ENCODE measurements at places on chromosomes 13 and 19.

- DNase-seq: no peak
These were observed 6.7 kb upstream of the SHC2 start for GRCh38 chr19:467554-467953.

DNA sequence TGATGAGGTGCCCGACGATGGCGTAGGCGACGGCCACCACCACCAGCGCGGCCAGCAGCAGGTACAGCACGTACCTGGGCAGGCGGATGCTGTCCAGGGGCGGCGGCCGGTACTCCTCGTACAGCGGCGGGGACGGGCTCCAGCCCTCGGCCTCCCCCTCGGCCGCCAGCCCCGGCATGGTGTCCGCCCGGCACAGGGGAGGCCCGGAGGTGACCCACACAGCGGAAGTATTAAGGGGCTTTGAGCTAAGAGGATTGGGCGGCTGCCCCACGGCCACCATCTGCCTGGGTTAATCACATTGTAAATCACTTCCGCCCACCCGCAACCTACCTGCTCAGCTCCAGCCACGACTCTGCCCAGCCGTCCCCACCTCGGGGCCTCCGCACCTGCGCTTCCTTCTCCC is at the start of gene SMIM44:
Gene SMIM44, minus strand, starts transcription at position 216 of the 403 bp plus-strand sequence. Its CDS starts 38 bp downstream, at position 178.
- DNase-seq: no peak

GRCh38 chr19:55667958-55668357 is 7.1 kb upstream of the EPN1 start:
- DNase-seq: no peak

DNA sequence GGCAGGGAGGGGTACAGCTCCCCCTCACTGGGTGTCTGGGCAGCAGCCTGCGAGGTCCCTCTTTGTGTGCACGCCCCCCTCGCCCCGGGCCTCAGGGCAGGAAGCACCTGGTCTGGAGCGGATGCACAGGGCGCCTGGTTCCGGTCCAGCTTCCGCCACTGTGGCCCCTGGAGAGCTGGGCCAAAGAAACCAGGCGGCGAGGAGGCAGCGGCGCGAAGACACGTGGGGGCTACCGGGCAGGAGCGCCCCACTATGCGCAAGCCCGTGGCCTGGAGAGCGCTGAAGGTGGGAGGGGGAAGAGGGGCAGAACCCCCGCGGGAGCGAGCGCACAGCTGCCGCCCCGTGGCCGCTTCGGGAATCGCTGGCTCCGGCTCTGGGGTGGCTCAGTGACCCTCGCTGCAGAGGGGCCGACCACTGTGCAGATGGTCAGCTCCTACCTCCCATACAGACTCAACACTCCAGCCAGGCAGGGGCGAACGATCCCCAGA is 1.7 kb upstream of the LYL1 start:
- DNase-seq: peak; percentile 88

DNA sequence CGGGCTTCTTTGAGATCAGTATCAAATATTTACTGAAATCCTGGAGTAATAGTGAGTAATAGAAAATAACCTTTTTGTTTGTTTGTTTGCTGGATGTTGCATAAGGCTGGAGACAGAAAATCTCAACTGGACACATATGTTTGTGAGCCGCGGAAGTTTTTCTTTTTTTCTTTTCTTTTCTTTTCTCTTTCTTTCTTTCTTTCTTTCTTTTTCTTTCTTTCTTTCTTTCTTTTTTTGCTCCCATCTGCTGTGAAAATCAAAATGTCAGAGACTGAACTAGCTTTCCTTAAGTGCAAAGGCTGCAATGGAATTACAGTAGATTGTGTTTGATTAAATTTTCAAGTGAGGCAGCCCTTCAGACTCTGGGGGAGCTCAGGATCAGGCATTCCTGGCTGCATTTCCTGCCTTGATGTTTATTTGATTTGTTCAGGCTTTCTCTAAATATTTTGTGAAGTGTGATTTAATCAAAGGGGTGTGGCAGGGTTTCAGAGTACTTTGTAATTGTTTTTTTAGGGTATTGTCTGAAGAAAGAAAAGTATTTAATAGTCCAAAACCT is 319 bp downstream of the FRY start:
- no peak for DNase-seq

DNA sequence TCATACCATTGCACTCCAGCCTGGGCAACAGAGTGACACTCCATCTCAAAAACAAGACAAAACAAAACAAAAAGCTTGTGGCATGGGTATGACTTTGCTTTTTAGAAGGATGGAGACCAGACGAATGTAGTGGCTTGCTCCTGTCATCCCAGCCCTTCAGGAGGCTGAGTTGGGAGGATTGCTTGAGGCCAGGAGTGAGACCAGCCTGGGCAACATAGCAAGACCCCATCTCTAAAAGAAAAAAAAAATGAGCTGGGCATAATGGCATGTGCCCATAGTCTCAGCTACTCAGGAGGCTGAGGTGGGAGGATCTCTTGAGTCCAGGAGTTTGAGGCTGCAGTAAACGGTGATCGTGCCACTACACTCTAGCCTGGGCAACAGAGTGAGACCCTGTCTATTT is 16.4 kb upstream of the SELENOW start:
- no peak for DNase-seq

- DNase-seq: no peak
These were observed 165.2 kb downstream of the DCLK1 start for GRCh38 chr13:35966024-35966423.

DNA sequence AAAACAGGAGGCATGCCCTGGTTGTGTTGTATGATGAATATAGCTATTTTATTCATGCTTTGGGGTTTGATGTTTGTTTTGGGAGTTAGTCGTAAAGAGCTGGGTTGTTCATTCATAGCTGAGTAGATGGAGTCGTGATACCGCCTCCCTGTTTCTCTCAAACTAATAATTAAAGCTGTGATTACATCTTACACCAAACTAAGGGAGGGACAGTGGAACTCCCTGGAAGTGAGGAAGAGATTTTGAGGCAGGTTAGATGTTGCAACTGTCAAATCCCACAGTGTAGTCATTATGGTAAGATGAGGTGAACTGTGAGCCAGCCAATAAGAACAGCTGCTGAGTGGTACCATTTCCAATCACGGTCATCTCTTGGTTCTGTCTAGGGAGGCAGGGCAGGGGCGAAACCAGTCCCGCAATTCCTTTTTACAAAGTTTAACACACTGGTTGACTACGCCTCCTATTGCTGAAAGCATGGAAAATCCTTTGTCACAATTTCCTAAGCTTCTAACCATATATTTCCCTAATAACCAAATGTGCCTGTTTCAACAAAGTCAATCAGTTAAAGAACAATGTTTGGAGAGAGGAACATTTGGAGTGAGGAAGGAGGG is 207.6 kb upstream of the SERP2 start:
- DNase-seq: no peak

DNA sequence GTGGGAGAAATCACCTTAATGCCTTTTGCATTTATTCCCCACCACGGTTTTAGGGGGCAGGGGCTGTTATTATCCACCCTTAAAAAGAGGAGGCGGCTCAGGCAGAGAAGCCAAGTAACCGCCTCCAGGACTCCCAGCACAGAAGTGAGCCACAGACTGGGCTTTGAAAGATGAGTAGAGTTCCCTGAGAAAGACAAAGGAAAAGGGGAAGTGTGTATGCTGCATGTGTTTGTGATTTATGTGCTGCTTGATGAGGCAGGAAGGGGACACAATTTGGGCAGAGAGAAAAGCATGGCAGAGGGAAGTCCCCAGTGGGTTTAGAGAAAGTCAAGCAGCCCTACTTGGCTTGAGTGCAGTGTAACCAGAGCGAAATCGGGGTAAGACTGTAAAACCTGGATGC is 85.0 kb downstream of the DOCK9 start:
- no peak for DNase-seq

DNA sequence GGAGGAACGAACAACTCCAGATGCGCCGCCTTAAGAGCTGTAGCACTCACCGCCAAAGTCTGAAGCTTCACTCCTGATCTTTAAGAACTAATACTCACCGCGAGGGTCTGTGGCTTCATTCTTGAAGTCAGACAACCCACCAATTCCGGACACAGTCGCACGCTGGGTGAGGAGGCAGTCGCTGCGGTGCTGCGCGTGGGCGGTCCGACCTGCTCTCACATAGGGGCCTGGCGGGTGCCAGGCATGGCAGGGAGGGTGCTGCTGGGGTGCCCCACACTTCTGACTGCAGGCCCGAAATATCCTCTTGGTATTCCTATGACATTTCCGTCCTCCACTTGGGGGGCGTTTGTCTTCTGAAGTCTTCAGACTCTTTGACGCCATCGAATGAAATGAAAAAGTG is 7.4 kb upstream of the MICU2 start:
- no peak for DNase-seq

- no peak for DNase-seq
These were observed 177.5 kb downstream of the NDFIP2 start for GRCh38 chr13:79658333-79658975.

DNA sequence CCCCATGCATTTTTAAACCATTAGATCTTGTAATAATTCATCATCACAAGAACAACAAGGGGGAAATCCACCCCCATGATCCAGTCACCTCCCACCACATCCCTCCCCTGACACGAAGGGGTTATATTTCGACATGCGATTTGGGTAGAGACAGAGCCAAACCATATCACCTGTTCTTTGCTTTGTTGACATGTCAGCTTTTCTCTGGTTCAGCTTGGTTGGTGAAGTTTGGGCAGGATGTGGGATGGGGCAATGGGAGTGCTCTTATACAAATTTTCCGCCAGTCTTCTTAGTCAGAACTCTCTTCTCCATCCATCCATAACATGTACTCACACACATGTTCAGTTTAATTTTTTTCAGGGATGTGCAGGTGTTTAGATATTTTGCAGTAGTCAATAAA is 12.9 kb downstream of the TPP2 start:
- DNase-seq: no peak

DNA sequence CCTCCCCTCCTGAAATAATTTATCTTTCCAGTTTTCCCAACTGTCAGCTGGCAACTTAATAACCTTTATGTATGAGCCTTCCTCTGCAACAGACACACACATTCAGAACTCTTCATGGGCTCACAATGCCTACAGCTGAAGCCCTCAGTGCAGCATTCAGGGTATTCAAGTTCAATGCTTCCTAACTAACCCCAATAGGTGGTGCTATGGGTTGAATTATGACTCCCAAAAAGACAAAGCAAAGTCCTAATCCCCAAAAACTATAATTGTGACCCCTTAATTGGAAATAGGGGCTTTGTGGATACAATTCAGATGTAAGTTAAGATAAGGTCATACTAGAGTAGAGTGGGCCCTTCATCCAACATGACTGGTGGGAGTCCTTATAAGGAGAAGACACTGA is 202.2 kb downstream of the SUCLA2 start:
- no peak for DNase-seq

DNA sequence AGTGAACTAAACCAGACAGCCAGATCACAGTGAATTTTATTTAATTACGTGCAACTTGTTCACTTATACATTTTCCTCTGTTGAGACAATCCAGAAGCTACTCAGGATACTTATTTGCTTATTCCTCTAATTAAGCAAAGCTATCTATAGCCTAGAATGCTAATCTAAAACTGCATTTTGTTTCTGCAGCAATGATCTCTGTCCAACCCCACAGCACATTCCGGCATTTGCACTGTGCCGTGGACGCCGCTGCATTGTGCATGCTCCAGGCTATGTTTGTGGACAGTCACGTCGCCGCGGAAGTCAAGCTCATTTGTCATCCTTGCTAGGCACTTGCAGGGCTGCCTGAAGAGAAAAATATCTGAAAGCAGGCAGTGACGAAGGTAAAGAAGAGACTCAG is 406.9 kb downstream of the RFC3 start:
- DNase-seq: peak; percentile 27

- DNase-seq: no peak
These were observed 27.1 kb downstream of the CYSLTR2 start for GRCh38 chr13:48680756-48681392.

- DNase-seq: no peak
These were observed 460 bp downstream of the KMT5C start for GRCh38 chr19:55339889-55340783.

GRCh38 chr19:38496603-38497487 is 63.4 kb downstream of the RYR1 start:
- DNase-seq: no peak

- DNase-seq: no peak
These were observed 193.2 kb upstream of the SOX1 start for GRCh38 chr13:111873676-111874178.

DNA sequence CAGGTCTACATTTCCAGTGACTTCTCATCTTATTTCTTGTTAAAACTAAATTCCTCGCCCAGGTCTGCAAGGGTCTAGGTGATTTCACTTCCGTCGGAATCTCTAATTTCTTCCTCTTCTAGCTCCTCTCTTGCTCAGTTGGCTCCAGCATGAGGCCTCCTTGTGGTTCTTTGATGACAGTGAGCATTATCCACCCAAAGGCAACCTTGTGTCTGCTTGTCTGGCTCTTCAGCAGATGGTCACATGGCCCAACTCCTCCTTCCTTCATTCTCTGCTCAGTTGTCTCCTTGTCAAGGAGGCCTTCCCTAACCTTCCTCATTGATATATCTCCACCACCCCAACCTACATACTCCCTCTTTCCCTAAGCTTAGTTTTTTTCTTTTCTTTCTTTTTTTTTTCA is 1391.4 kb downstream of the EFNB2 start:
- no peak for DNase-seq

DNA sequence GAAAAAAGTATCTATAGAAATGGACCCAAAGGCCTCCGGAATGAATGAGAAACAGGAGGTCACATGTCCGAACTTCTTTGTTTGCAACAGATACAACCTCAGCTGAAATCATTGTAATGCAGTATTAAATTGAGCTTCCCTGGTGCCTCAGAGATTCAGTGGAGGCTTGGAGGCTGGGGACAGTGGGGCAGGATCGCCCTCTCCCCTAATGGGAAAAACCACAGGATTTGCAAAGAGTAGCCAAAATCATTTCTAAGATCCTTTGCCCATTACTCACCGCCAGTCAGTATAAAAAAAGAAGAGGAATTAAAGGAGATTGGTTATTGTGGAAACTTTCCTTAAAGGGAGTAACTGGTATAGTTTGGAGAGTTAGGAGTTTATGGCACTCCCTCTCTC is 30.4 kb upstream of the IRS2 start:
- no peak for DNase-seq

DNA sequence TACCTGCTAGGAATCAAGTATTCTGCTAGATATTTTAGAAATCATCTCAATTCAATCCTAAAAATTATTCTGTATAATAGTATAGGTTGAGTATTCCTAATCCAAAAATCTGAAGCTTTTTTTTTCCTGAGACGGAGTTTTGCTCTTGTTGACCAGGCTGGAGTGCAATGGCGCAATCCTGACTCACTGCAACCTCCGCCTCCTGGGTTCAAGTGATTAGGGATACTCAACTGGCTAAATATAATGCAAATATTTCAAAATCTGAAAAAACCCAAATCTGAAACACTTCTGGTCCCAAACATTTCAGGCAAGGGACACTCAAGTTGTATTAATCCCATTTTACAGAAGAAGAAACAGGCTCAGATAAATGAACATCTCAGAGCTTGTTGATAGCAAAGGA is 17.2 kb upstream of the USPL1 start:
- DNase-seq: no peak

- DNase-seq: no peak
These were observed 14.8 kb downstream of the ARL11 start for GRCh38 chr13:49643035-49643646.

DNA sequence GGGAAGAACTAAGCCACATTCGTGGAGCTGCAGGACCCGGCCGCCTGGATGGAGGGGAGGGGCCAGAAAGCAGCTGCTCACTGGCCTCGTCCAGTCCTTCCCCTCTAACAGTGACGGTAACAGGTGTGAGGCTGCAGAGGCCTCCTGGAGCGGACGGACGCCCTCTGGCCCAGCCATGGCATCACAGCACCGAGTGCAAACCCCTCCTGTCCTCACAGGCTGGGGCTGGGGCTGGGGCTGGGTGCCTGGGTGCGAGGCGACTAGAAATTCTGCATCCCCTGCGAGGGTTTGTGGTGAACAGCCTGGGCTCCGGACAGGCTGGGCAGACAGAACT is 3.6 kb downstream of the MICOS13 start:
- DNase-seq: no peak

Data from aorta (tissue), 5 donors.